ENCODE measurements at places on chromosomes 2 and 18.

DNA sequence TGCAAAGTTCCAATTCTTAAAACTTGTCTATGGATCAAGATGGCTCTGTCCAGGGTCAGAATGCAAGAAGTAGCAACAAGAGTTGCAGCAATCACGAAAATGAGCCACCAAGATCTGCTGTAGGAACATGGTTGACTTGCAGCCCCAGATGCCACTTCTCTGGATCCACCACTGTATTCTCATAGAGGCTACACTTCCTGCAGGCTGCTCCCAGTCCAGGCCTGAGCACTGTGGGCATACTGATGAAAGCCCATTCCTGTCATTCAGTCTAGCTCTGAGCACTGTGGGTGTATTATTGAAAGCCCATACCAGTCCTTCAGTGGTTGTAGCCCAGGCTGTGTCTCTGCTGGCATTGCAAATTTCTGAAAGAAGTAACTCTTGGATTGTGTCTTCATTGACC lies 213.9 kb upstream of the AGAP1 start:
- DNase-seq: no peak

- DNase-seq: no peak
These were observed 7.6 kb upstream of the MSTN start for GRCh38 chr2:190069936-190070696.

GRCh38 chr2:131369954-131370353 lies 6.0 kb upstream of the RAB6D start:
- no peak for DNase-seq

DNA sequence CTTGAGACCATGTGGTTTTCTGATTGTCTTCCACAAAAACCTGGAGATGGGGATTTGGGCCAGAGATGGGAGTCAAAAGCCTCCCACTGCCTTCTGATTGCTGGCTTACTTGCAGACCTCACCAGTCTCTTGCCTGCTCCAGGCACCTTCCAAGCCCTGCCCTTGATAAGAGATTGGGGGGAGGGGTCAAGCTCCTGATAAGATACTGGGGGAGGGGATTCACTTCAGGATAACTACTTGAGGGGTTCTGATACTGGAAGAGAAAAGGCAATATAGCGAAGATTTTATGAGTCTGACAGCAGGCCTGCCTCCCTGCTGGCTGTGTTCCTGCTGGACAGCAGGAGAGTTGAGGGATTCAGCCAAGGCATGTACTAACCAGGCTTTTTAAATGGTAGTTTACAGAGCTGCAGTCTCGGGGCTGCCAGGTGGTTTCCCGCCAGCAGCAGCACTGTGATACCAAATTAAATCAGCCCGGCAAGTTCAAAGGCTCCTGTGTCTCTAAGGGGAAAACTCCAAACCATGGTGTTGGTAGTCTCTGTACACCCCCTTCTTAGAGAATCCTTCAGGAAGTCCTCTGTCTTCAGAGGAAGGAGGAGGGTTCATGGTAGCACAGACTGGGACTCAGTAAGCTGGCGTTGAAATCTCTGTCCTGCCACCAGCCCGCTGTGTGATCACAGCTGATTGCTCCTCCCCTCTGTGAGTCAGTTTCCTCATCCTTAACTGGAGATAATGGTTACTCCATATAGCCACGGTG lies 58.3 kb downstream of the FBXO36 start:
- no peak for DNase-seq

- DNase-seq: no peak
These were observed 7.0 kb downstream of the EVX2 start for GRCh38 chr2:176076796-176077195.

DNA sequence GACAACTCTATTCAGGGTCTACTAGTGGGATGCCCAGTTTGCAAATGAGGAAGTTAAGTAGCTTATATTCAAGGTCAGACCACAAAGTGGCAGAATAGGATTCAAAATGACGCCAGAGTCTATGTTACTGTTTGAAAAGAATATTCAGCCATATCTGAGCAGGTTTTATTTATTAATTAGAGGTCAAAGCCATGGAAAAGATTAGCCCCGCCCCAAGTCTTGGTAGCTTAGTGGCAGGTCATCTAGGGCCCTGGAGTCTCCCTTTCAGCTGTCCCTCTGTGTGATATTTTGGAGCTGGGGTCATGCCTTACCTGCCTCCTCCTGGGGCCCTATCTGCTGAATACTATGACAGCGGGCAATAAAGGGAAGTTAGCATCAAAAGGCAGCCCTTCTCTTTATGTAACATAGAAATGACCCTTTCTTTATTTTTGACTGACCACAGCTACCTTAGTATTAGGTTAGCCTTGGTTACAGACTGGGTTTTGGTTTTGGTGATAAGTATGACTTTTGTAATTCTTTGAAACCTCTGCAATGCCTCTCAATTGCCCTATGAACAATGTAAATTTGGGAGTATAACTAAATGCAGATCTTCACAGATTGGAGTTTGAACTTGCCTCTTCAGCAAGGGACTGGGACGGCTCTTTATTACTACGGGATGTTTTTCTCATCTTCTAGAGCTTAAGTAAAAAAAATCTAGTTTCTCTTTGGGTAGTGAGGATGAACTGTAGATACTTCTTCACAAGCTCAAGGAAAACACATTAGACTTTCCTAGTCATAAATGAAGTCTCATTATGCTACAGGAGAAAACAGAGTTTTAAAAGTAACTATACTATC lies 153.0 kb upstream of the ITGA4 start:
- DNase-seq: no peak

- DNase-seq: no peak
These were observed 32.6 kb downstream of the SRSF7 start for GRCh38 chr2:38718601-38719000.

GRCh38 chr2:60560734-60561644 lies 7.5 kb upstream of the BCL11A start:
- no peak for DNase-seq

GRCh38 chr2:204258890-204259289 lies 286.4 kb upstream of the PARD3B start:
- no peak for DNase-seq

DNA sequence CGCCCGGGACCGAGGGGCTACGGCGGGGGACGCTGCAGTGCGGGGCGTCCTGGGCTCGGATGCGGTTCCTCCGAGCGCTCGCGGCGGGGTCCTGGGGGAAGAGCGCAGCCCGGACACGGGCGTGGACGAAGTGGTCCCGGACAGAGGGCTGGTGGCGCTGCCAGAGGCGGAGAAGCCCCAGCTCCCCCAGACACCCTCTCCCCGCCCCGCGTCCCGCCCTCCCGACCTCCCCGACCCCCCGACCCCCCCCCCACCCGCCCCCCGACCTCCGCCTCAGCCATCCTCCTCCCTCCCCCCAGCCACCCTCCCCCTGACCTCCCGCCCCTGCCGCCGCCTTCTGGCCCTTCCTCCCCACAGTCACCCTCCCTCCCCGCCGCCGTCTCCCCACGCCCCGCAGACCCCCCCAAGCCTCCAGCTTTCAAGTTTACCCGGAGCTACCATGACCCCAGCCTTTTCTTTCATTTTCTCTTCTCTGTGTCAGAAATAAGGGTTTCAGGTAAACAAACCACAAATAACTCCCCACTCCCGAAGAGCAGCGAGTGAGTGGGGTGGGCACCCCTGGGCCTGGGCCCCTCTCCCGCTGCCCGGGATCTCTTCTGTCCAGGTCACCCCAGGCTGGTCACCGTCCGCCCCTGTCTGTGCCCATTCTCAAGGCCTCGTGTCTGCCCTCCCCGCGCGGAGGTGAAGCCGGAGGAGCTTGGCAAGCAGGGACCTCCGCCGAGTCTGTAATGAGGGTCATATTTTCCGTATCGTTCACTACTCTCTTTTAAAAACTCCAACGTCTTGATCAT lies 5.1 kb downstream of the NFATC1 start:
- no peak for DNase-seq

GRCh38 chr2:32947484-32948143 lies 861 bp downstream of the LTBP1 start:
- DNase-seq: no peak

GRCh38 chr2:240512666-240513535 lies 44.9 kb downstream of the ANKMY1 start:
- no peak for DNase-seq

- DNase-seq: no peak
These were observed 101.5 kb upstream of the GRB14 start for GRCh38 chr2:164722616-164723338.

DNA sequence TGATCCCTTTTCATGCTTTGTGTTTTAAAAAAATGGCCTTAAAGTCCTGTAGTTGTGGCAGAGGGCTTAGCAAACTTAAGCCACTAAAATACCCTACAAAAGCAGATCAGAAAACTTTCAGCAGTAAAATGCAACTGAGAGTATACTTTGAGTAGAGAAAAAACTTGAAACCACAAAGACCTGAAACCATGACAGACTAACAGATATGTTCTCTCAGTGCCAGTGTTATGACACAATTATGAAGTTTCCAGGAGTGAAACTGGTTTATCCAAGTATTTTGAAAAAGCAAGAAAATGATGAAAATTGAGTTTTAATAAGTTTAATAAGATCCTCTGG lies 74.5 kb downstream of the SPRED2 start:
- no peak for DNase-seq

- no peak for DNase-seq
These were observed 1.1 kb upstream of the PGAP1 start for GRCh38 chr2:196927376-196928225.

GRCh38 chr2:74864728-74865722 lies 31.1 kb downstream of the HK2 start:
- DNase-seq: no peak

- no peak for DNase-seq
These were observed 119.2 kb downstream of the BABAM2 start for GRCh38 chr2:28009732-28010131.

GRCh38 chr18:76314015-76314414 lies 181.0 kb downstream of the ZNF516 start:
- DNase-seq: no peak

DNA sequence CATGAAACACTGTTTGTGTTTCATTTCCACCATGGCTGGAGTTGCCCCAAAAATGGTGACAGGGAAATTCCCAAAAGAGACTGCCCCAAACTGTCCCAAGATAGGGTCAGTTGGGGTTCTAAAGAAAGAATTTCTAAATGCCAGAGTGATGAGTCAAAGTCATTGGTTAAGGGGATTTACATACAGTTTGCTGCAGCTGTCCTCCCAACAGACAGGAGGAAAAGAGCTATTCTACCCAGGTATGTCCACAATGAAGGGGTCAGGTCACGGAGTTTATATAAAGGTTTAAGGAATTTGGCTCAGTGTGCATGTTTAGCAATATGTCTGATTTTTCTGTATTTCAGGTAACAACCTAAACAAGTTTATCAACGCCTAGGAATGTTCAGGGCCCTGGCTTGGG lies 344.1 kb downstream of the TDRD15 start:
- no peak for DNase-seq

GRCh38 chr2:135689679-135690078 lies 52.0 kb upstream of the UBXN4 start:
- no peak for DNase-seq

DNA sequence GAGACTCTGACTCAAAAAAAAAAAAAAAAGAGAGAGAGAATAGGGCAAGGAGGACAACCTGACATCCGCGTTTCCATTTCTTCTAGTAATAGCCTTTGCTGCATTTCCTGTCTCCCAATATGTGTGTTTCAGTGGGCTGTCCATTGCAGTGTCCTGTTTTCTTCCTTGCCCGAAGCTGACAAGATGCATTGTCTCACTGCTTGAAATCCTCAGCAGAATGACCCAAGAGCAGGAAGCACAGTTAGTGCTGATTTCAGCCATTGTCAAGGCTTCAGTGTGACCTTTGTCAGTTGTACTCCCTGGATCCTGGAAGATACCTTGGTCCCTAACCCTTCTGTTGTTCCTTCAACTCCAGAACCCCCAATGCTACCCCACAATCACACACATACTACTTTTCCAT lies 71.2 kb downstream of the SLC16A14 start:
- no peak for DNase-seq

DNA sequence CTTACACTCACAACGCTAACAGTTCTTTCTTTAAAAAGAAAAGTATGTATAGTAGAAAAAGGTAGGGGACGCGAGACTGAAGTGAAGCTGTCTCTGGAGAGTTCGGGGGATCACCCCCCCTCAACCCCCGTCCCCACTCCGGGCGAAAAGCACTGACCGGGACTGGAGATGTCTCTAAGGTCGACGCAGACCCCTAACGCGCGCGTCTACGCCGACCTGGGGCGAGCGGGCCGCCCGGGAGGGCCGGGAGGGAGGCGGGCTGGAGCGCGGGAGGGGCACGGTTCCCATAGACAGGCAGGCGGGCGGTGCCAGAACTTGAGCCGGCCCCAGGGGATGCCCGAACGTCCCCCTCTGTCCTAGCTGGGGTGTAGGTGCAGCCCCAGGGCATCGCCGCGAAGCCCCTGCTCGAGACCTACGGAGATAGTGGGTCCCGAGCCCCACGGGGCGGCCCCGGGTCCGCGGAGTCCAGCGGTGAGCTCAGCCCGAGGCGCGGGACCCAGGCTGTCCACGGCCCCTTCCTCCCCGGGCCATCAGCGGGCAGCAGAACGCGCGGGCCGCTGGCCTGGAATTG lies 82.2 kb downstream of the CHRNA1 start:
- DNase-seq: no peak

DNA sequence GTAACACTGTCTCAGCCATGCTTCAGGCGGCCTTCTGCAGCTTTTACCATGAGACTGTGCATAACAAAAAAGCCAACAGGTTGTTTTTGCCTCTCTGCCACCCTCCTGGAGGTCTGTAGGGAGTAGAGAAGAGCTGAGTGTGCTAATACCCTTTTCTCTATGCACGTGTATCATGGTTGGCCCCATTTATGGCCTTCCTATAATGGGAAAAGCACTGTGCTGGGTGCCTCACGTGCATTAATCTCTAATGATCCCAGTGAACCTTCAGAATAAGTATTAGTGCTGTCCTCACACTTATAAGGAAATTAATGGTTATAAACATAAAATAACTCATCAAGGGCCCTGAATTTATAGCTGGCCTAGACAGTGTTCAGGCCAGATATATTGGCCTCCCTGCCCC lies 164.2 kb downstream of the CDH20 start:
- DNase-seq: no peak

DNA sequence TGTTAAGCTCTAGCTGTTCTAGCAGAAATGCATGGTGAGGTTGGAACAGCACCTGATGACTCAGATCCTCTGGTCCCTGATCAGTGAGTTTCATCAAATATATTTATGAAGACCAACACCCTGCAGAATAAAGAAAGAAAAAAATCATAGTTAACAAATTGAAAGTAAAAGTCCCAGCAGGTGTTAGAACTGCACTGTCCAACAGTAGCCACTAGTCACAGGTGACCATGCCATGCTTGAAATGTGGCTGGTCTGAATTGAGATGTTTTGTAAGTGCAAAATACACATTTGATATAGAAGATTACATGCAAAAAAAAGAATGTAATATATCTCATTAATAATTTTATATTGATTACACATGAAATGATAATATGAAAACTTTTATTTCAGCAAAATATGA lies 1010.7 kb upstream of the ZEB2 start:
- DNase-seq: no peak

- no peak for DNase-seq
These were observed 9.8 kb downstream of the NRP2 start for GRCh38 chr2:205692104-205692503.

GRCh38 chr2:142521492-142521891 lies 356.0 kb upstream of the KYNU start:
- no peak for DNase-seq

All from nucleus accumbens (tissue), 56 donors.